GM23248 (cell line): ENCODE measurements at places on chromosomes 6 and 20. TPM values are rescaled to one million over a fixed set of nuclear protein-coding genes. Genes with fewer than 3 reads are reported as not detected.

GRCh38 chr6:77669913-77670312 is 17.1 kb downstream of the MEI4 start:
- DNase-seq = no peak

DNA sequence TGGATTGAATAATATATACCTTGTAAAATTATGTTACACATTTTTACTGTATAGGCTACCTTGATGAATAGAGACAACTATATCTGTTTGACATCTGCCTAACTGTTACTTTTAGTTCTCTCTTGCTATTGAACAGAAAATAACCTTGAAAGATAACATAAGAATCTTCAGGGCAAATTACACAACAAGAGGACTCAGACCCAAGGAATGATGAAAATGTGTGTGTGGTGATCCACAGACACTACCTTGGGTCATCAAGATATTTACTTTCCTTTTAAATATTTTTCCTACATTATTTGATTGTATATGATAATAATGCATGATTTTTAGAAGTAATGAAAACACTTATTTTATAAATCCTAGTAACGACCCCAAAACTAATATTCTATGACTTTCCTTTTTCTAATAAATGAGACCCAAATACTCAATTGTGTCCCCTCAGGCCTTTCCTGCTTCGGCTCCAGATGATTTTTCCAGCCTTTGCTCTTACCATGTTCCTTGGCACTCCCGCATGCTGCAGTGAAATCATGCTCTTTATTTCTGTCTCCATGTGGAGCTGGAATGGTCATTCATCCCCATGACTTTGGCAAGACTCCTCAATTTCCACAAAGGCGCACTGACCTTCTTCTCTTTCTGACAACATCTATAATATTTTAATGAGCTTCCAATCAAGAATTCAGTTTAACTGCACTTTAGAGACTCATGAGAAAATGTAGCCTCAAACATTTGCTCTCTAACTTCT is 187.6 kb downstream of the EPM2A start:
- peak; percentile 12 for DNase-seq

Gene RIPOR2
- 3.0 and 3.3 TPM in 2 replicates for polyA plus RNA-seq

Gene C20orf96
- polyA plus RNA-seq = 4.0 and 4.5 TPM in 2 replicates

DNA sequence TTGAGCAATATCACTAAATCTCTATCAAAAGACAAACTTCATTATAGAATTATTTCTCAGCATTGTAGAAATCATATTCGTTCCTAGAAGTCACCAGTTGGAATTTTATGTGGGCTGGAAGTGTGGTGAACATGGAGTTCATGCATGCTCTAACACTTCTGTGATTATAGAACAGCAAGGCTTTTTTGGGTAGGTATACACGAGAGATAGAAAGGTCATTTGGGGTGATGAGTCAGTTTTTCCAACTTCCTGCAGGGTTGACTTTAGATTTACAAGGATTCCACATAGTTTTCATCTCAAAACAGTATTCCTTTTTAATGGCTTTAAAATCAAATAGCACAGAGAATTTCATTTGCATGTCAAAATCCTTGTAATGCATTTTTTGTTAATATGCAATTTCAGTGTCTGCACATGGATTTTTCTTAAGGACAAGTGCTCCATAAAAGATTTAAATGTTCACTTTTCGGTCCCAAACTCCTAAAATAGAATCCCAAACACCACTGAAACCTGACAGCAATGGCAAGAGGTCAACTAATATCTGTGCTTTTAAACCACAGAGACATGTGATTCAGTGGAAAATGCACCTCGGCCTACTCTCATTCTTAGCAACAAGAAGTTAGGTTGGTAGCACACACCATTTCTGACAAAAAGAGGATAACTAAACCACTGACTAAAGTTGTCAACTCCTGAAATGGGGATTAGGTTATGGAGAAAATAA is 211.0 kb downstream of the MOXD1 start:
- DNase-seq = peak; percentile 46

GRCh38 chr20:53826597-53827291 is 233.1 kb upstream of the ZNF217 start:
- DNase-seq = peak; percentile 26

- no peak for DNase-seq
Measured at GRCh38 chr6:149373511-149373910, 26.6 kb upstream of the SUMO4 start.

DNA sequence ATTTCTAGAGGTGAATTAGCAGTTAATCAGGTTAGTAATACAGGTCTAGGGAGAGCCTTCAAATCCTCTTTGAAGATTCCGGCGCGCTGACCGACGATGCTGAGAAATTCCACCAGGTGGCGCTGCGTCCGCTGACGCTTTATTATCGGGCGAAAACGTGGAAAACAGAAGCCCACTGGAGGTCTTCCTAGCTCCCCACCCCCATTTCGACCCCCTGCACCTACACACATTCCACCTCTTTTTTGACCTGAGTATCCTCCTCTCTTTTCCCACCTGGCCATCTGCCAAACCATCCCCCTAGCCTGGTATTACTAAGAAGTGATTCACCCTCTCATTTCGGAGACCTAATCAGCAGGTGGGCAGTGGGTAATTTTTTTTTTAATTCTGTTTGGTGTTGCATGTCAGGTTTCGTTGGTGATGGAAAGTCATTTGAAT is 65.4 kb upstream of the RIN2 start:
- DNase-seq = peak; percentile 58

Gene LHFPL5
- not detected in 2 replicates for polyA plus RNA-seq

Gene FBXO30
- polyA plus RNA-seq = 7.4 and 8.5 TPM in 2 replicates

GRCh38 chr6:38824243-38824894 is 109.3 kb downstream of the DNAH8 start:
- DNase-seq = no peak

DNA sequence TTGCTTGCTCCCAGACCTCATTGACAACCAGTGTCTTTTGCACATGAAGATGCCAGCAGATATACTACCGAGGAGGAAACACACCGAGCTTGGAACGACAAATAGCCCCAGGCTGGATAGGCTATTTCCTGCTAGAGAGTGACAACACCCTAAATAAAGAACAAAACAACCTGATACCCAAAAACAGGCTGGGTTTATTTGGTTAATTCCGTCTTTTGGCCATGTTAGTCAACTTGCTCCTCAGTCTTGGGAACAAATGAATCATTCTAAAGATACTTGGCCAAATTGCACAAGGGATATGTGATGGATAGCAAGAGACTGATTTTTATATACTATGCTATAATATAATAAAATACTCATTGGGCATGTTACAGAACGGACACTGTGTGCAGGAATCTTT is 11.5 kb upstream of the MUC22 start:
- DNase-seq = peak; percentile 24

Gene ENPP3
- not detected in 2 replicates for polyA plus RNA-seq

DNA sequence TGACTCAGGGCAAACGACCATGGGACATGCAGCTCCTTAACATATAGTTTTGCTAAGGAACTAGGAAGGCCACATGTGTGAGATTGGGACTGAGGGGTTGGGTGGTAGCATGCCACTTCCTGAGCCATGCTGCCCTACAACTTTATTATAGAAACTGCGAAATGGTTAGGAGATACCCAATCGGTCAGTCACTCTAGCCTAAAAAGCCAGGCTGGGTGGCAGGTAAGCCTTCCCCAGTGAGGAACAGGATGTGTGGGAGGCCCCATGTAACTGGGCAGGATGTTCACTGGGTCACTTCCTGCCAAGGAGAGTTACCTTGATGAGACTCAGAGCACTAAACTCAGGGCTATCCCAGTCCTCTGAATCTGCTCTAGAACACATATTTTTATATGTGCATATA is 123.5 kb downstream of the MAP3K7 start:
- DNase-seq = no peak

Gene PLCG1
- polyA plus RNA-seq = 4.8 and 8.3 TPM in 2 replicates

Gene ERVFRD-1
- polyA plus RNA-seq = 0.05 TPM in 1 of 2 replicates, not detected in the other
